HCT116 (cell line): ENCODE measurements at places on chromosomes 3 and 15.

DNA sequence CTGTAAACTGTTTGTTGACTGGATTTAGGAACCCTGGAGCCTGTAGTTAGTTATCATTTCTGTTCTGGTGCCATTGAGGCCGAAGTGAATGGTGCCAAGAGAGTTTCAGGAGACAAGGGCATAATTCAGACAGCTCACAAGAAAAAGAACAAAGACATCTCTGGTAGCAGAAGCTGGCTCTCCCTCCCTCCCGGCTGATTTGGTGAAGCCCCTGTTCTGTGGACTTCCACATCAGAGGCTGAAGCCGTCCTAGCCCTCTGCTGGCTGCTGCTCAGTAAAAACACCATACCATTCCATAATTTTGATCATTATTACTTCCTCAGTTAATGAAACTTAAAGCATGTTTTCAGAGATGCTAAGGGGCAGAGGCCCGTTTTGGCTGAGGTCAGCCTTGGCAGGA is 381.2 kb upstream of the WNT5A start:
- no peak for DNase-seq

DNA sequence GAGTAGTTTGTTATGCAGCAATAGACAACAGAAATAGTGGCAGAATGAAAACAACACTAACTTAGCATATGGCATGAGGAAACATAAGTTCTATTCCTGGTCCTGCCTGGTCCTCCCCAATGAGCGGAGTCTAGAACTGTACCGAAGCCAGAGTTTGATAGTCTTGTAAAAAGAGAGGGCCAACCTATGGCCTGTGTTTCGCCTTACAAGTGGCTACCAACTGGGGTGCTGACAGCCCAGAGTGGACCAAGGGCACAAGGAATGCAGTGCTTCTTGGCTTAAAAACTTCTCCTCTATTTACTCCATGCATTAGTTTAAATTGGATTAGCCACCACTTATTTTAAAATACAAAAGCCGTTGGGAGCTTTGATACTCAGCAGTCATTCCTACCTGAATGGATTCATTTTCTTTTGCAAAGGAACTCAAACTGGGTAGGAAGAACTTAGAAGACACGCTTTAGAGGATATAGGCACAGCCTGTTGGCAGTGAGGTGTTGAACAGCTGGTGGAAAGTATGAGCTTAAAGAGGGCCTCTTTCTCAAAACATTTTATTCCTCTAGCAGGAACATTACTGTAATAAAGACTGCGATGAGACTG is 302.9 kb downstream of the PLCL2 start:
- DNase-seq, result no peak

DNA sequence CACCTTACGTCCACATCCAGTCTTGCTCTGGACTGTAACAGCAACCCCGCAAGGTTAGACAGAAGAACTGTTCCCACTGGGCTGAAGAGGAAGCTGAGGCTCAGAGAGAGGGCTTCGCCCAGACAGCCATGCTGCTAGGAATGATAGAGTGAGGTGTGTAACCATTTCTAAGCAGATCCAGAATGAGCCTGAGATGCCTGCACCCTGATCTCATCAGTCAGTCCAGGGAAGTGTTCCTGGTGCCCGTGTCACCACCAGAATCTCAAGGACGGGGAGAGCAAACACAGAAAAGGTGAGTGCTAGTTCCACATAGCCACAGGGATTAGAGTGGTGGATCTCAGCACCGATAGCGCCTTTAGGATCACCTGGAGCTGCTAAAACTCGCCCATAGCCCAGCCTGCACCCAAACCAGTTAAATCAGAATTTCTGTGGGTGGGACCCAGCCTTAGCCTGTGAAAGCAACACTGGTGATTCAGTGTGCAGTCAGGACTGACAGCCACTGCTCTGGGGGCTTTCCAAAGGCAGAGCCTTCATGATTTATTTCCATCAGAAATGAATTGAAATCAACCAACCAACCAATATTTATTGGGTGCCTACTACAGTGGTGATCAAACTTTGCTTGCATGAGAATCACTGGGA is 12.3 kb downstream of the ISLR start:
- DNase-seq, result no peak

- no peak for DNase-seq
These were observed 25.0 kb downstream of the CTNNB1 start for GRCh38 chr3:41224120-41224806.

- DNase-seq, result peak; percentile 43
These were observed 18.7 kb downstream of the AP3S2 start for GRCh38 chr15:89874926-89875564.

DNA sequence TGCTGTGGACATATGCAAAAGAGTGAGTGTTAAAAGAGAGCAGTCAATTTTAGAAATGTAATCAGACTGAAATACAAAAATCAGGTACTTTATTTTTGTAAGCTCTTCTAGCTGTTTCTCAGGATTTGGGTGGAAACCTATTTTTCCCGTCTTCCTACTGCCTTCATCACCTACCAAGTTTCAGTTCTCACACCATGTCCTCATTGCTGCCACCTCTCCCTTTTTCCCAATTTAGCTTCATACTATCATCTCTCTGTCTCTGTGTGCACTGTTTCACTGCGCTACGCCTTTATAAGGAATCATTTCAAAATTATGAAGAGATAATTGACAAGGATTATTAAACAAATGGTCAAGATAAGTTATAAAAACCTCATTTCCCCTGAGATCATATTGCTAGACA is 7.7 kb downstream of the SRP14 start:
- DNase-seq, result no peak

- no peak for DNase-seq
These were observed 89.3 kb downstream of the CHD2 start for GRCh38 chr15:92989470-92989869.

DNA sequence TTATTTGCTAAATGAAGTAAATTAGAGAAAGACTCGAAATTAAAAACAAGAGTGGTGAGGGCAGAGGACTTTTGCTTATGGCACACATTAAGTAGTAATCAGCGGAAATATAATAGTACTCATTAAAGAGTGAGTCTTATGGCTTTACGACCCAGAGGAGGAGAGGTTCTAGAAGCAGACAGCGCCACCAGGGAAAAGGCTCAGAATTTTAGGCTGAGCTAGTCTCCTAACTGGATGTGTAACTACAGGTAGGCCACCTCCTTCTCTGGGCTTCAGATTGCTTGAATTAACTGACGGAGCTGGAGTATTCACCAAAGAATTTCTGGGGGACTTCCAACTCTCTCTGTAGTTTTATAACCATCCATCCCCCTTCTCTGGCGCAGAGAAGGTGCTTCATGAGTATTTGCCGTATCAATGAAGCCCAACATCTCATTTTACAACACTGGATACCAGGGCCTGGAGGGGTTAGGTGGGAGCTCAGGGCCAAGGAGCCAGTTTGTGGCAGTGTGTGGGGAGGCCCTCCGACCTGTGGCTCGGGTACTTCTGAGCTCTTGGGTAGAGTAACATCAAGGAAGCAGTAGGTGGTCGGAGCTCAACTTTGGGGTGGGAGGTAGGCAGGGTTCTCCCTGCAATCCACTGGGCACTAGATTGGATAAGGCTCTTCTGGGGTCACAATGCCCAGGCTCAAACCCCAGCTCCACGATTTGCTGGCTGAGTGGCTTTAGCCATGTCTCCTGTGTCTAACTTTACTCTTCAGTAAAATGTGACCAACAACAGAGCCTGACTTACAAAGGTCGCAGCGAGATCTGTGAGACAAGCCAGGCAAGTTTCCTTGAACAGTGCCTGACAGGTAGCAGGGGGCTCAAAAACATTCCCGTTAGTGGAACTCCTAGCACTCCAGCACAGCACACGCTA is 1.1 kb downstream of the CHCHD4 start:
- no peak for DNase-seq

GRCh38 chr3:107092121-107092520 is 285.1 kb upstream of the CCDC54 start:
- DNase-seq, result no peak

GRCh38 chr15:44790656-44791055 is 54.3 kb downstream of the TRIM69 start:
- no peak for DNase-seq

DNA sequence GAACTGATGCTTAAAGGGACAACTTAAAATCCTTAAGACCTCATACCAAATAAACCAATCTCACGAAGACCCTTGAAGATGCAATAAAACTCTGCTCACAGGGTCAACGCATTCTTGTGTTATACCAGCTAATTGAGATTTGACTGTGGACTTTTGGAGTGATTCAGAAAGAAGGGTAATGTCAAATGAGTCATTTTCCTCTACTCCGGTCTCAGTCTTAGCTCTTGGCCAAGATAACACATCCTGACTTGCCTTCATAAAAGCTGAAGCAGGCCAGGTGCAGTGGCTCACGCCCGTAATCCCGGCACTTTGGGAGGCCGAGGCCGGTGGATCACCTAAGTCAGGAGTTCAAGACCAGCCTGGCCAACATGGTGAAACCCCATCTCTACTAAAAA is 3.8 kb downstream of the PKM start:
- DNase-seq, result peak; percentile 59

GRCh38 chr3:56467108-56467507 is 1.2 kb downstream of the ERC2 start:
- no peak for DNase-seq

GRCh38 chr3:24494618-24495325 is at the start of gene THRB:
TSS of gene THRB (minus strand) at chr3:24494850.
- peak; percentile 27 for DNase-seq

- no peak for DNase-seq
These were observed 17.8 kb upstream of the MCCC1 start for GRCh38 chr3:183117056-183117455.

GRCh38 chr15:41585127-41586047 is 26.4 kb downstream of the TYRO3 start:
- DNase-seq, result no peak
